ENCODE measurements at places on chromosomes 16 and 17. TPM values are rescaled to one million over a fixed set of nuclear protein-coding genes. Genes with fewer than 3 reads are reported as not detected.
A peak's percentile ranks its signal among the peaks of the same experiment; 100 is the strongest.

RBBP6 gene
- 26.4 TPM for total RNA-seq

SLFN14 gene
- not detected for total RNA-seq

DNA sequence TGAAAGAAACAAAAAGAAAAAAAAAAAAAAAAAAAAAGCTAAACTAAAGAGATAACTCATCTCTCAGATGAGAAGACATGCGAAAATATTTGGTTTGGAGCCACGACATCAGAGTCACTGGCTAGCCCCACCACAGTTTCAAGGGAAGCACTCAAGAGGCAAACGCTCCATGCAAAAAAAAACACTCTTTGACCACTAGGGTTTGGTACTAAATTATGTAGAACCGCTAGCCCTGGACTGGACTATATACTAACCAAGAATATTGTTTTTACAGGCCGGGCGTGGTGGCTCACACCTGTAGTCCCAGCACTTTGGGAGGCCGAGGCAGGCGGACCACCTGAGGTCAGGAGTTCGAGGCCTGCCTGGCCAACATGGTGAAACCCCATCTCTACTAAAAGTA is 37.3 kb downstream of the METTL16 start:
- no peak for DNase-seq

DNA sequence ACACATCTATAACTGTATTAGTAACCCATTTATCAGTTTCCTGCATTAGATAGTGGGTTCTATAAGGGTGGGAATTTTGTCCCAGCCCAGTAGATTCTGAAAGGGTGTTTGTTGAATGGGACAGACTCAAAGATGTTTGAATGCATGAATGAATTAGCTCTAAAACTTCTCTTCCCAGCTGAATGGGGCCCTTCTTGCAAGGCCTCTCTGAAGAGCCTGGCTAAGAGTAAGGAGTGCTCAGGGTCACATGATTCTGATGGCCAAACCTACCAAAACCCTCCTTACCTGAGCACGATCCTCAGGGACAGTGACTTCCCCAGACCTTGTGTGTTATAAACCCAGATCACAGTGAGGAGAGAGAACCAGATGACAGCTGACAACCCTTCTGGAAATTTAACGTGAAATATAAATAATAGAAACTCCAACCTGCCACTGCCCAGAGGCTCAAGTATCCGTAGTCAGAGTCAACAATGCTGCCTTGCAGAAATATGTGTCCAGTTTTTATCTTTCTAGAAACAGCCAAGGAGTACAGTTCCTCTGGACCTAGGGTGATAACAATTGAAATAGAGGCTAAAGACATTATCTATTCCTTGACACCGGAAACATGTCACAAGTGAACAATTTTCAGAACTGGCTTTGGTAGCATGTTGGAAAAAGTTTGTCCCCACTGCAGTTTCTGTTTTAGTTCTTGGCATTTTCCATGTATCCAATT is 268.9 kb upstream of the MAF start:
- DNase-seq = no peak

DNA sequence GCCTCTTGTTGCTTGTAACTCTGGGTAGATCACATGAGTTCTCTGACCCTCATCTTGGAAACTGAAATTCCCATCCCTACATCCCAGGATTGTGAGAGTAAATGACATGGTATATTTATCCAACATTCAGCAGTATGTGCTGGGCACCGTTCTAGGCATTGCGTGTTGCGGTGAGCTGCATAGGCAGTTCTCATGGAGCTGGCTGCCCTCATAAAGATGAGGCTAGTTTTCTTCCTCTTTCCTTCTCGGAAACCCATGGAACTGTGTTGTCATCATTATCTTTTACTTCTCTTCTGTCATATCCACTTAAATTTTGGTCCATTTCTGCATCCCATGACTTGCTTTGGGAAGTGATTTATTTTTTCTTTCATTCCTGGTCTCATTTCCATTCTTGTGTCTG is 17.2 kb downstream of the CMIP start:
- DNase-seq = no peak

DNA sequence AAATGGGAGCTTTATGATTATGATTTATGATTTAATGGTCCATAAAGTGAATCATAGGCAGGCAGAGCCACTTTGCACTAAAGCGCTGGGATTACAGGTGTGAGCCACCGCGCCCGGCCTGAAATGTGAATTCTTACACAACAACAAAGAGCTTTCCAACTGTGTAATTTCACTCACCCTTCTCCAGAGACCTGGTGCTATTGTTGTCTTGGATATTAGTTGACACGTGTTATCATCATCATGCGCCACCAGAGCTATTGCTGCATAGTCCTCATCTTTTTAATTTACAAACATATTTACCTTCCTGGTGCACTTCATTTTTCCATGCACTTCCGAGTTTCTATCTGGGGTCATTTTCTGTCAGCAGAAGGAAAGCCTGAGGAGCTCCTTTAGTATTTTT is 4.8 kb upstream of the UTS2R start:
- no peak for DNase-seq

DNA sequence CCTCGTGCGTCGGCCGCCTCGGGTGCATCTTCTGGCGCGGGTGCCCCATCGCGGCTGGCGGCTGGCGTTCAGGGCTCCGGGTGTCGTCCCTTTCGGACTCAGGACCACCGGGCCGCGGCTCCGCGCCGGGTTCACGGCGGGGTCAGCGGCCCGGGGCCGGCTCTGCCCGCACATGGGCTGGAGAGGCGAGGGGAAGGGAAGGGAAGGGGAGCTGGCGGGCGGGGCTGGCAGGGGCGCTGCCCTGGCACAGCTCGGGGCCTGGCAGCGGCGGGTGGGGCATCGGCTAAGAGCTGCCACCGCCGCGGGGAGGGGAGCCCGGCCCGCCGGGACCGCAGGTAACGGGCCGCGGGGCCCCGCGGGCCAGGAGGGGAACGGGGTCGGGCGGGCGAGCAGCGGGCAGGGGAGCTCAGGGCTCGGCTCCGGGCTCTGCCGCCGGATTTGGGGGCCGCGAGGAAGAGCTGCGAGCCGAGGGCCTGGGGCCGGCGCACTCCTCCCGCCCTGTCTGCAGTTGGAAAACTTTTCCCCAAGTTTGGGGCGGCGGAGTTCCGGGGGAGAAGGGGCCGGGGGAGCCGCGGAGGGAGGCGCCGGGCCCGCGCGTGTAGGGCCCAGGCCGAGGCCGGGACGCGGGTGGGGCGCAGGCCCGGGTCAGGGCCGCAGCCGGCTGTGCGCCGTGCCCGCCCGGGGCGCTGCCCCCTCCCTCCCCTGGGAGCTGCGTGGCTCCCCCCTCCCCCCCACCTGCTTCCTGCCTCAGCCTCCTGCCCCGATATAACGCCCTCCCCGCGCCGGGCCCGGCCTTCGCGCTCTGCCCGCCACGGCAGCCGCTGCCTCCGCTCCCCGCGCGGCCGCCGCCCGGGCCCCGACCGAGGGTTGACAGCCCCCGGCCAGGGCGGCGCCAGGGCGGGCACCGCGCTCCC is 646 bp downstream of the HIC1 start:
- DNase-seq = peak; percentile 73

- DNase-seq = no peak
Observed at GRCh38 chr16:51550800-51551347, 399.8 kb upstream of the SALL1 start.

- no peak for DNase-seq
Observed at GRCh38 chr16:65532258-65532657, 410.4 kb upstream of the CDH11 start.

UBALD1 gene
- total RNA-seq = 32.4 TPM

GRCh38 chr17:42130310-42130936 is 7.8 kb downstream of the HSPB9 start:
- no peak for DNase-seq

DNA sequence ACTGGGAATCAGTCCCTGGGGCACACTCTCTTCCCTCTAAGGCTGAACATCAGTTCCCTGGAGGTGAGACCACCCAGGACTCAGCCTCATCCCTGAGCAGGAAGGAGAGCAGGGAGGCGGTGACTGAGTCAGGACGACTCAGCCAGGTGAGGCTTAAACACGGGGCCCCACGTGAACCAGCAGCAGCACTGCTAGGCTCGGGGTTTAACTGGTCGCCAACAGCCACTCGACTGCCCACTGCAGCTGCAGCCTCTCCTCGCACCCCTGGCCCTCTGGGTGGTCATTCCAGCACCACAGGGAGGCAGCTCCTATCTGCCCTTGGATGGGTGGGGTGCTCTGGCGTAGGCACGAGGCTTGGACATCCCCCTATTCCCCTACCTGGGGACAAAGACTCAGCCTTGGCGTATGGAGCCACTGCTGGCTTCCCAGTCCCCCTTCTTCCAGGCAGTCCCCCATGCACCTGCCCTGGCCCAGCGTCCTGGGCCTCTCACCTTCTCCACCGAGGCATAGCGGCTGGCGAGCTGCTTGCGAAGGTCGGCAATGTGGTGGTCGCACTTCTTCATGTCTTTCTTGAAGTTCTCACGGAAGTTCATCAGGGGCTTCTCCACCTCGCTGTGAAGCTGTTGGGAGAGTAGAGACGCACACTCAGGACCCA is 21.2 kb upstream of the RCVRN start:
- no peak for DNase-seq

DNA sequence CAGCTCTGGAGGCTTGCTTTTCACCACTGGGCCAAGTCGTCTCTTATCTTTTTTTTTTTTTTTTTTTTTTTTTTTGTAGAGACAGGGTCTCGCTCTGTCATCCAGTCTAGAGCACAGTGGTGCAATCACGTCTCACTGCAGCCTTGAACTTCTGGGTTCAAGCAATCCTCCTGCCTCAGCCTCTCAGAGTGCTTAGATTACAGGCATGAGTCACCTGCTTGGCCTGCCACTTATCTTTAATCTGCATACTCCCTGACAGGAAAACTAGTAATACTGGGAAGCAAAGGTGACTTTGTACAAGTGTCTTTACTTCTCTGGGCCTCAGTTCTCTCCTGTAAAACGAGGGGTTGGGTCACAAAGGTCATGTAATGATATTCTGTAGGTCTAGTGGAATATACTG is 15.0 kb downstream of the NTN1 start:
- no peak for DNase-seq

SKAP1 gene
- total RNA-seq = 0.27 TPM

DNA sequence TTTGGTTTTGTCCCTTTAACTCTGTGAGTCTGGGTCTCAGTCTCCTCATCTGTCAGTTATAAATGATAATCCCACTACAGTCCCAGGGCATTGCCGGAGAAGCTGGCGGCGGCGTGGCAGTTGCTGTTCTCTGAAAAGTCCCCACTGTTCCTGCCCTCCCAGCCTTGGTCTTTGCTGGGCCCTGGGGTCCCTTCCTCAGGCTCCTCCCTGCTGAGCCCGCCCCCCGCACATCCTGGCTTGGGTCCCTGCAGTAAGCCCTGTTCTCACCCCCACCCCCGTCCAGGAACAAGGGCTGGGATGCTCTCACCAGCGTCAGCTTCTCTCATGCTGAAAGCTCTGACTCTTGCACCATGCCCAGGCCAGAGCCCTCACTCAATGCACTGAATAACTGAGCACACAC is 35.3 kb upstream of the PEMT start:
- DNase-seq = no peak
